Naive thymus-derived CD4-positive, alpha-beta T cell (primary cell): ENCODE measurements at places on chromosomes 6 and 20. TPM values are rescaled to one million over a fixed set of nuclear protein-coding genes. Genes with fewer than 3 reads are reported as not detected.
A peak's percentile ranks its signal among the peaks of the same experiment; 100 is the strongest.

GRCh38 chr20:60513141-60513540 is 554.9 kb downstream of the CDH26 start:
- DNase-seq, result no peak

- DNase-seq, result no peak
Measured at GRCh38 chr6:132526461-132526860, 11.6 kb upstream of the TAAR9 start.

DNA sequence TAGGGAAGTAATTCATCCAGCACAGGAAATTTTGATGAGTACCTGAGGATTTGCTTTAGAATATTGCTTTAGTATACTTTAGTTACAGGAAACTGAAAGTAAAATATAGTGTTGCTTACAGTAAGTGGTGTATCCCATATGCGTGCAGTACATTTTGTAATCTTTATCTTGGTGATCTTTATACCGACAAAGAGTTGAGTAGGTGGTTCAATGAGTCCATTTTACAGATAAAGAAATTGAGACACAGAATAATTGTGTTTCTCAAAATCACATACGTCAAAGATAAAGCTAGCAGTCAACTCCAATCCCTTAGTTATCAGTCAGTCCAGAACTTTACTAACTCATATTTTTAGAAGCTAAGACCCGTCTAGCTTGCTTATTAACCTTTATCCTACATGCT is 65.8 kb upstream of the E2F3 start:
- no peak for DNase-seq

Gene KCNK5
- not detected for total RNA-seq

Gene GJA10
- total RNA-seq, result not detected

GRCh38 chr6:41022294-41022693 is 16.7 kb downstream of the UNC5CL start:
- no peak for DNase-seq

DNA sequence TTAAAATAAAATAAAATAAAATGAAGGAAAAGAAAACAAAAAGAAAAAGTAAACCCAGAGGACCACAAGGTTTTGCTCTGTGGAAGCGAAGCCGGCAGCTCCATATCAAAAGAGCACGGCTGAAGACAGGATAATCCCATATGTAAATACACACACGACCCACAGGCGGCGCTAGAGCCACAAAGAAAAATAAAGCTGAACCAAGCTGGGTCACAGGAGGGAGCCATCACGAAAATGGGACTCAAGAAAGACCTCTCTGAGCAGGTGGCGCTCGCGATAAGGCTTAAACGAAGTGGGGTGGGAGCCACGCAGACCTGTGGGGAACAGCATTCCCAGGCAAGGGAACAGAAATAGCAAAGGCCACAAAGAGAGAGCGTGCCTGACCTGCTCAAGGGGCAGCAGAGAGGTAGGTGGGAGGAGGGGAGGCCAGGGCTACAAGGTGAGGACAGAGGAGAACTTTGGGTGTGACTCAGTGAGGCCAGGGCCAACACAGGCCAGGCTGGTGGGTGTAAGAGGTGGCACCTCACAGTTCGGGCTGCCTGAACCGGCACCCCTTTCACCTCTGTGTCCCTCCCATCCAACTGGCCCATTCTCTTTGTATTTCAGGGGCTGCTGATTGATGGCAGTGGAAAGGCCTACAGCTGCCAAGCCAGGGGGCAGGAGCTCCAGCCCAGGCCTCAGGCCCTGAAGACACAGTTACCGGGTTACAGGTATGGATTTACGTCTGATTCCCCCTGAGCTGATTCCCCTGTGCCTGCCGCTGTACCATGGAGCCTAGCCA is 26.0 kb downstream of the PTGIS start:
- peak; percentile 23 for DNase-seq

GRCh38 chr6:17971128-17972073 is 16.0 kb downstream of the KIF13A start:
- DNase-seq, result no peak

GRCh38 chr6:107801173-107801886 is 22.8 kb downstream of the SCML4 start:
- no peak for DNase-seq

DNA sequence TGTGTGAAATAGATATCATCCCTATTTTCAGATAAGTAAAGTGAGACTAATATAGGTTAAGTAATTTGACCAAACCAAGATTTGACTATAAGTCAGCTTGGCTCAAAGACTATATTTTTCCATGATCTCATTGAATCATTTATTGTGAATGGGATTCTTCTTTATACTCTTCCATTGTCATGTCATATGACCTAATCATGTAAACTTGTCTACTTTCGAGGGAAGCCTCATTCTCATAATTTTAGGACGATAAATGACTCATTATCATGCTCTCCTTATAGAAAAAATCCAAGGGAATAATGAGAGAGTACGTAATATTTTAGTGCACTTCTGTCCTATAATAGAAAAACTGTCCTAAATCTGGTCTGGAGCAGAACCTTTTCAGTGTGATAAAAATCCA is 40.9 kb upstream of the CCN6 start:
- no peak for DNase-seq

DNA sequence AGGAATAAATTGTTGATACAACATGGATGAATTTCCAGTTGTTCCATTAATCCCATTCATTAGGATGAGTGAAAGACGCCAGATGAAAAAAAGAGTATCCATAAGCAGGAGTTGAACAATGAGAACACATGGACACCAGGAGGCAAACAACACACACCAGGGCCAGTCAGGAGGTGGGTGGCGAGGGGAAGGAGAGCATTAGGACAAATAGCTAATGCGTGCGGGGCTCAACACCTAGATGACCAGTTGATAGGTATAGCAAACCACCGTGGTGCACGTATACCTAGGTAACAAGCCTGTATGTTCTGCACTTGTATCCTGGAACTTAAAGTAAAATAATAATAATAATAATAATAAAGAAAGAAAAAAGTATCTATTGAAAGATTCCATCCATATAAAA is 11.1 kb downstream of the PCED1A start:
- no peak for DNase-seq

- no peak for DNase-seq
Measured at GRCh38 chr20:63035603-63036185, 28.9 kb upstream of the BHLHE23 start.

Gene ALDH8A1
- total RNA-seq, result 1.8 TPM
